Fibroblast of skin of back (primary cell): ENCODE measurements at places on chromosomes 7 and 10.

- peak; percentile 44 for DNase-seq
These were observed 30.9 kb upstream of the DKK1 start for GRCh38 chr10:52283174-52283573.

- no peak for DNase-seq
These were observed 26.4 kb upstream of the GPR37 start for GRCh38 chr7:124792002-124792401.

GRCh38 chr7:105136221-105136620, 122.2 kb downstream of the KMT2E start:
- DNase-seq: peak; percentile 36

DNA sequence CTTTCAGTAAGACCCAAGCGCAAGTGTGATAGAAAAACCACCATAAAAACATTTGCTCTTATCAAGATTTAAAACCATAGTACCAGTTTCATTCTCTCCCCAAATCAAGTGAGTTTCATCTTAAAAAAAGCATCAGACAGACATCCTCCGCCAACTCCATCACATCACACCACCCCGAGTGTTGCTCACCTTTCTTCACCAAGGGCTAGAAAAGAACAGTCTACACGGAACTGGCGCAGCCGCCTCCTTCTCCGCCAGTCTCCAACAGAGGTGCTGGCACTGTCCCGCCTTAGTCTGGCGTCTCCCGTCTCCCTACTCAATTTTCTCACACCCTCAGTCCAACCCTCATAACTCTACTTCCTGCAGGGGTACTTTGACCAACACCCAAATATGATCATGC, 46.9 kb upstream of the WIPI2 start:
- no peak for DNase-seq

DNA sequence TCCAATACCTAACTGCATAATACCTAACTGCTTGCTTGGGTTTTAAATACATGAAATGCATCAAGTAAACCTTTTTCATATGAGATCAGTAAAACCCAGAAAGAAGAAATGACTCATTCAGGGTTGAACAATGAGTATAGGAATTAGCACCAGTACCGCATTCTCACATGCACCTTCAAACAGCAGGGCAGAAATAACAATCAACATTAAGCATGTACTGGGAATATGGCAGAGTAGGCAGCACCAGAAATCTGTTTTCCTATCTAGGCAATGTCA, 850.3 kb upstream of the SORCS1 start:
- DNase-seq: no peak
